ENCODE measurements at places on chromosomes 11 and 22.

GRCh38 chr11:90805172-90805571, 582.3 kb upstream of the CHORDC1 start:
- no peak for DNase-seq

- no peak for DNase-seq
Measured at GRCh38 chr11:101718402-101718801, 134.6 kb upstream of the TRPC6 start.

DNA sequence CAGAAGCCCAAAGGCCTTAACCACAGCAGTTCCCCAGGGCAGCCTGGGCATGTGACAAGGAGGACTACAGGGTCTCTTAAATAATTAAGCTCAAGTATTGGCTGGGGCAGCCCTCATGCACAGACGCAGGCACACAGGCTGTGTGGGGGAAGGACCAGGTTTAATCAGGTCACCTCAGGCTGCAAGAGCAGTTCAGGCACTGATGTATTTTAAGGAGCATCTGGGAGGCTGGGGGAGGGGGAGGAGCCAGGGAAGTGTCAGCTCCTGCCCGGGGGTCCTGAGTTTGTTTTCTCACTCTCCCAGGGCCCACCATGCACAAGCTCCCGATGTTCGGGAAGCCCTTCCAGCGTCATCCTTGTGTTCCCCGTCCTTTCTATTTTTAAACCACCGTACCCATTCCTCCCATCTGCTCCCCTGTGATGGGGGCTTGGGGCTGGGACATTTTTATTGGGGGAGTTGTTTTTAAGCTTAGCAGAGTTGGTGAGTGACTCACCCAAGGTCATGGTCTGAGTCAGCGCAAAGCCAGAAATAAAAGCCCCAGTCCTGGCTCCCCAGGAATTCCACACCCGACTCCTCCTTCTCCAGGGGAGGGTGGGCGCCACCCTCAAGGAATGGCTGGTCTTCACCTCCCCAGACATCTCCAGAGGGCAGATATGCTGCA, 2.4 kb downstream of the CSDC2 start:
- no peak for DNase-seq

DNA sequence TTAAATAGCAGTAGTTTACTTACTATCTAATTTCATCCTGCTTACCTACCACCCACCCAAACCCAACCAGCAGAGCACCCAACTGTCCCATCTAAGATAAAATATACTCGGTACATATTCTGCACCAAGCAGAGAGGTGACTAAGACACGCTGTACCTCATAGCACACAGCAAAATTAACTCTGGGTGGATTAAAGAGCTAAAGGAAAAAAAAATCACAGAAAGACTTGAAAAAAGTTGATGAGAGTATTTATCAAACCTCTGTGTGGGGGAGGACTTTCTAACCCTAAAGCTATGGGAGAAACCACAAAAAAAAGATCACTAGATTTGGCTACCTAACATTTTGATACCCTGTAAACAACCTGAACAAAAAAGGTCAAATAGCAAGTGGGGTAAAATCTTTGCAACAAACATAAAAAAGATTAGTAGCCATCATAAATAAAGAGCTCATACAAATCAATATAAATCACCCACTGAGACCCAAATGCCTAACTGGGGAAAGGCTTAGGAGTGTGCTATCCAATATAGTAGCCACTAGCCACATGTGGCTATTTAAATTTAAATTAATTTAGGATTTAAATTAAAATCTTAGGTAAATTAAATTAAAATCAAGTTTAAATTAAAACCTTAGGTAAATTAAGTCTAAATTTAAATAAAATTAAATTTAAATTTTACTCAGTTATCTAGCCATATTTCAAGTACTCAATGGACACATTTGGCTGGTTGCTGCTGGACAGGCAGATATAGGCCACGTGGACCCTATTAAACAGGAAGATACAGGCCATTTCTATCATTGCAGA, 25.6 kb upstream of the CD5 start:
- DNase-seq = peak; percentile 11

DNA sequence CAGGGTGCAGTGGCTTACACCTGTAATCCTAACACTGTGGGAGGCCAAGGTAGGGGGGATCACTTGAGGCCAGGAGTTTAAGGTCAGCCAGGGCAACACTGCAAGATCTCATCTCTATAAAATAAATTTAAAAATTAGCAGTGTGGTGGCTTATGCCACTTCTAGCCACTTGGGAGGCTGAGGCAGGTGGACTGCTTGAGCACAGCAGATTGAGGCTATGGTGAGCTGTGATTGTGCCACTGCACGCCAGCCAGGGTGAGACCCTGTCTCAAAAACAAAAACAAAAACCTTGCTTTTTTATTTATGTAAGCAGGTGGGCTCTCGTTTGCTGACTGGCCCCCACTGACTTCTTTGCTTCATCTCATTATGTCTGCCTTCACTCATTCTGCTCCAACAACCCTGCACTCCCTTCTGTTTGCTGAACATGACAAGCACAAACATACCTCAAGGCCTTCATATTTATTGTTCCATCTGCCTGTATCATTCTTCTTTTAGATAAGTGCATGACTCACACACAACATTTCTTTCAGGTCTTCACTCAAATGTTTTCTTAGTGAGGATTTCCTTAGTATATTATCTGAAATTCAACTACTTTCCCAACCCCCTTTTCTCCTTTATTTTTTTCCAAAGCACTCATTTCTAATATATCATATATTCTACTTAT, 32.4 kb upstream of the CLNS1A start:
- DNase-seq = no peak

- peak; percentile 77 for DNase-seq
Measured at GRCh38 chr22:20571531-20572007, 64.2 kb downstream of the MED15 start.

- DNase-seq = peak; percentile 75
Measured at GRCh38 chr11:117180661-117181585, 2.4 kb downstream of the SIDT2 start.

Data from activated T-cell treated with anti-CD3 and anti-CD28 coated beads, Interleukin-2, amount 50 U/mL, for 48 hours (primary cell).